ENCODE measurements at places on chromosomes 3 and 15.

DNA sequence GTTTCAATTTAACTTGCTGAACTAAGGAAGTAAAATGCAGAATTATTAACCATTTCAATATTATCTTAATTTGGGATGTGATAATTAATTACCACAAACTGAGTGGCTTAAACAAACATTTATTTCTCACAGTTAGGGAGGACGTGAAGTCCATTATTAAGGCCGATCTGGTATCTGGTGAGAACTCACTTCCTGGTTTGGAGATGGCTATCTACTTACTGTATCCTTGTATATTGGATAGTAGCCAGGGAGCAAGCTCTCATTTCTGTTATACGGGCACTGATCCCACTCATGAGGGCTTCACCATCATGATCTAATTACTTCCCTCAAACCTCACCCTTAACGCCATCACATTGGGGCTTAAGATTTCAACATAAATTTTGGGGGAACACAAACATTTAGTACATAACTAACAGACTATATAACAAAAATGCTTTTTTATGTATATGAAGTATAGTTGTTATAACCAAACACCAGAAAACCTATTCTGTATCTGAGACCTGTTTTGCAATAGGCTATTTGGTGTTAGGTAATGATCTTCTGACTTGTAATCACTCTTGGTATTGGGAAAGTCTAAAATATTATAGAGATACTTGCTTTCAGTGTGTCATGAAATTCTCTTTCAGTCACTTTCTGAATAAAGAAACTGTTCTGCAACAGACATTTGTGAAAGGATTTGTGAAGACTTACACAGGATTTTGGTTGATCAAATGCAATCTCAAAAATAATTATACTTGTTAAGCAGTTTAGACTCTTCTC lies 4.7 kb upstream of the KPNA4 start:
- DNase-seq, result no peak

- no peak for DNase-seq
These were observed 84.3 kb upstream of the NEO1 start for GRCh38 chr15:72967811-72968530.

- DNase-seq, result peak; percentile 37
These were observed 37.4 kb upstream of the AZI2 start for GRCh38 chr3:28386049-28386448.

DNA sequence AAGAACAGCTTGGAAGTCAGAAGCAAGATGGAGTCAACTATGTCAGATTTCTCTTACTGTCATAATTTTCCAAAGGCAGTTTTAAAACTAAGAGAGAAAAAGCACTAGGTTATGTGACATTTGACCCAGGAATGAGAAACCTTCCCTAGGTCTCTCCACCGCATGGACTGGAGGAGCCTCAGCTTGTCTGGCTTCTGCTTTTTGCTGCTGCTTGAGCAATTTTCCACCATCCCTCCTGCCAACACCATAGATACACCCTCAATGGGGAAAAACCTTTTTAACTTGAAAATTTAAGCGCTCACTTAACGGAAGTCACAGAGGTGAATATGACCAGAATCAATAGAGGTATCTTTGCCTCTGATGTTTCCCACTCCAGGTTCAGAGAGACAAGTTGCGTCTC lies 17.8 kb upstream of the IREB2 start:
- no peak for DNase-seq

DNA sequence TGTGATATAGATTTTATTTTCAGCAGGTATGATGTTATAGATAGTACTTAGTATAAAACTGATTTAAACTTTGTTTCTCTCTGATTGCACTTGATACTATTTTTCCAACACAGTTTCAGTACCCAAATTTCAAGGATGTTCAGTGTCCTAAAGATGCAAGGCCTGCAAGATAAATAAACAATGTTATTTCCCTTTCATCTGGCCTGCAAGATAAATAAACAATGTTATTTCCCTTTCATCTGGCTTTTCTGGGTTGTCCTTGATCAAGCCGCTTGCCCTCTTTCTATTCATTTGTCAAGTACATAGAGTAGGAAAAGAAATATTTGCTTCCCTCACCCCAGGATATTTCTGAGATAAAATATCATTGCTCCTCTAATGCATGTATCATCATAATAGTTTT lies 571.0 kb downstream of the FGF12 start:
- DNase-seq, result no peak

DNA sequence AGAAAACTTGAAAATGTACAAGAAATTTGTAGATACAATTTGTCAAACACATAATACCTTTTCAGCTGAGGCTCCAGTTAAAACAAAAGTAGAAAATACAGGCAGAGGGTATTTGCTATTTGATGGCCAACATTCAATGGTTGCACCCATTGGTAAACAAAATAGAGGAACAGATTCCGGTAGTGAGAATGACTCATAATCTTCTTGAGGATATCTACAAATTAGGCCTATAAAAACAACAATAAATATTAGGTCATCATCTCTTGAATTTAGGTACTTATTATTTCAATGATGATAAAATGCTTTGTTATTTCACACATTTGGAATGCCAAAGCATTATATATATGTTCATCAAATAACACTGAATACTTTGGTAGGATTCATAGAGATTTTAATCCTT lies 53.4 kb downstream of the DENND4A start:
- DNase-seq, result no peak

DNA sequence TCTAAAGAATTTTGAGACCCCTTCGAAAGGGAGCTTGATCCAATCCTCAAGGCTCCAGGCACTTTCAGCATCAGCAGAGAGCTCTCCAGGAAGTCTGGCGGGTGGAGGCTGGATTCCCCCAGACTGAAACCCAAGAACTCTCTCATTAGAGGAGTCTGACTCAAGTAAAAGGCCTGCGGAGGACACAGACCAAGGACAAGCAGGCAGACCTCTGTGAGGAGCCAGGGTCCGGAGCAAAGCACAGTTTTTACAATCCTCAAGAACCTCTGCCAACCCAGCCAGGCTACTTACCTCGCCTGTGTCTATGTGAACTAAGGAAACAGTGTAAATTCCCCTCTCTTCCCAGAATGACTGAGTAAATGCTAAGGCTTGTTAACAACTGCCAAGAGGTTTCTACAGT lies 86.2 kb downstream of the FBN1 start:
- no peak for DNase-seq

GRCh38 chr3:178787960-178788359 lies 251.7 kb downstream of the KCNMB2 start:
- DNase-seq, result peak; percentile 1

DNA sequence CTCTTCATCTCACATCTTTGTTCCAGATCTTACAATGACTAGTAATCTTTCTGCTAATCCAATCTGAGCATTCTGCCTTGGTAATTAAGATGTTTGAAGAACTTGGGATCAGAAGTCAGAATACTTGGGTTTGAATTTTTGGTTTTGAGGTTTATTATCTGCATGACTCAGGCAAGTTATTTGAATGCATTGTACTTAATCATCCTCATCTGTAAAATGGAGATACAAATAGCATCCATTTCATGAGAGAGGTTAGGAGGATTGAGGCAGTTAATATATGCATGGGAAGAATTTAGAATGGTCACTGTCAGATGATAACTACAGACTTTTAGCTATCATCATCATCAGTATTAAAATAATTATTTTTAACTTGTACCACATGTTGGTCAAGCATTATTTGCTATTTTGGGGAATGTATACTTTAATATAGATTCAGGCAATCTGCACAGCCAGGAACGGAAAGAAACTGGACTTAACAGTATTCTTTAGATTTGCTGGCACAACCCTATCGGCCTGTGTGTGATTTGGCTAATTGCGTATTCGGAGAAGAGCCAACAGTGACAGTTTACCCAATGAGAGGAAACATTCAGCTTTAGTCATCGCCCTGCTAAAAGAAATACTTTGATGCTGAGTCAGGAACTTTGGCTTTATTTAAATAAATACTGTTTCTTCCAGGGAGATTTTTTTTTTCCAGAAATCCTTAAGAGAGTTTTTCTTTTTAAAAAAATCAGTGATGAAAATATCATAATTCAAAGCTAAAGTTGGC lies 600.0 kb downstream of the ROBO1 start:
- no peak for DNase-seq

- DNase-seq, result peak; percentile 31
These were observed 24.6 kb upstream of the SACM1L start for GRCh38 chr3:45664578-45664977.
